ENCODE measurements at places on chromosomes 12 and 14. TPM values are rescaled to one million over a fixed set of nuclear protein-coding genes. Genes with fewer than 3 reads are reported as not detected.

DNA sequence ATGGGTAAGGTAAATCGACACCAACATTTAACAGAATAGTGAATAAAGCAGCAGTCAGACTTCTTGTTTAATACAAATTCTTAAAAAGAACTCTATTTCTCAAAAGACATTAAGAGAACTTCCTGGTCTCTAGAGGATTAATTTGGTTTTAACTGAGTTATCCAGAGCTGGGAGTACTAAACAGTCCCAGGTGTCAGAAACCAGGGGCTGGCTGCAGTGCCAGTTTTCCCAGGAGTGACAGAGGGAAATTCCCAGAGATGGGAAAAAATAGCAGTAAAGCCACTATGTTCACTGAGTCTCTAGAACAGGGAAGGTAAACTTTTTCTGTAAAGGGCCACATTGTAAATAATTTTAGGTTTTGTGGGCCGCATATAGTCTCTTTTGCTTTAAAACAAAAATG lies 8.8 kb downstream of the ATP5MC2 start:
- no peak for DNase-seq

DNA sequence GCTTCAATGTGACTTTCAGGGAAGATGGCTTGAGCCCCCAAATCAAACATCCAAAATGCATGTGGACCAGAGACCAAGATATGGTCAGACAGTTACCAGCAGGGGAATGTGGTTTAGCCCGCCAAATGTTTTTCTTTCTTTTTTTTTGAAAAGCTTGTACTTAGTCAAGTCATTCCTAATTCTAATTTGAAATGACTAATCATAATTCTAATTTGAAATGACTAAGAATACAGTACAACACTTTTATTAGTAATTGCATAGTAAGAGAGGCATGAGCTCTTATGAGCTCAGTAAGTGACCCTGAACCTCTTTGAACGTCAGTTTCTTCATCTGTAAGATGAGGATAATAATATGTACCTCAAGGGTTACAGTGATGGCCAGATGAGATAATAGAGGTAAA lies 72.4 kb downstream of the HECTD4 start:
- no peak for DNase-seq

DNA sequence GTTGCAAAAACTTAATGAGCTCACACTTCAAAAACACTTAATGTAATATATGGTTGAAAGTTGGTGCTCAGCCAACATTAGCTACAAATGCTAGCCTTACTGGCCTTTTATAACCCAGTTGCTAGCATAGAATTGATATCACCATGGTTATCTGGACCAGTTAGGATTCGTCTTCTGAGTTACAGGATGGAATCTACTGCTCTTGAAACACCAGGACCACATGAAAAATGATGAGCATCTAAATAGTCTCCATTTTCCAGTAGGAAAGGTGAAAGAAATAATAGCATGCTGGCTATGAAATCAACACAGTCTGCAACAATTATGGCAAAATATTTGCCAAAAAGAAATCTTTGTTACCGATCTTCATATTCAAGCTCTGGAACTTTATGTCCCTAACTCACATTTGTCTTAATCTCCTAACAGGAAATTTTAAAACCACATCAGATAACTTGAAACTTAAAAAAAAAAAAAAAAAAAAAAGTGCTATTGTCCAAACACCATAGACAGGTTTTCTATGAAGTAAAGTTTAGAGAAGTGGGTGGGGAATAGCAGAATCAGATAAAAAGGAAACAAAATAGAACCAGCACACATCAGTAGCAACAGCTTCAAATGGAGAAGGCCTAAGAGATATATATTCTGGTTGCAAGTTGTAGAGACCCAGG lies 12.6 kb upstream of the CD69 start:
- DNase-seq = no peak

DNA sequence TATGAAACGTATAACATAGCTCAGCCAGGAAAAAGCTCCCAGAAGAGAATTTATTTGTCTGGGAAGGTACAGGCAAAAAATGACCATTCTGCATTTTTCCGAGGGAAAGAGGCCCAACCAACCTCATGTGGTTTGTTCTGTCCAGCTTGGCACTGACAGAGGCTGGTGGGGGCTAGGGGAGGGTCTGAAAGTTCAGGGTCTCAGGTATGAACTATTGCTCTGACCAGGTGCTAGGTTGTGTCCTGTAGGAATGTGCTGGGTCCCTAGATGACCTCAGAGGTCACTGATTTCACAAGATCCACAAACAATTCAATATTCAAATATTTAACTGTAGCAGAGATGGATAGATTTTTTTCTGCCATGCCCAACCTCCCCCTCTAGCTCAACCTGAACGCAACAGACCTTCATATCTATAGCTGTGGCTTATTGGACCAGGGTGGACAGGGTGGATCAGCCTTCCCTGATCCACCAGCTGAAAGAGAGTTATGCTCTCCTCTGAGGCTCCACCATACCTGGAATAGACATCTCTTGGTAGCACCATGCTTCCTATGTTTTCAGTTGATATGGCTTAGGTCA lies 32.9 kb upstream of the IFT81 start:
- no peak for DNase-seq

DNA sequence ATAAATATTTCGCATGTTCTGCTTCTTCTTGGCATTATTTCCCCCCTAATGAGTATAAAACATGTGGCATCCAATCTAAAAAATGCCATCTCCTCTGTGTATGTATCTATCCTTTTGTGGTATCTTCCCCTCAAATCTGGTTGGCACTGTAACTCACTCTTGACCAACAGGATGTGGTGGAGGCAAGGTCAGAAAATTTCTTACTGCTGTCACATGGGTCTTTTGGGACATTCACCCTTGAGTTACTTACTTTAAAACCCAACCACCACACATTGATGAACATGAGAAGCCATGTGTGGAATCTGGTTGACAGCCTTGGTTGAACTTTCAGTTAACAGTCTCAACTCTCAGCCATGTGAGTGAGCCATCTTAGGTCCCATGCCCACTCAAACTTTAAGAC lies 516.9 kb downstream of the SLC16A7 start:
- no peak for DNase-seq

GRCh38 chr12:95673576-95673975 lies 117.0 kb downstream of the NTN4 start:
- no peak for DNase-seq

GRCh38 chr12:31600750-31601149 lies 9.8 kb upstream of the DENND5B start:
- DNase-seq = no peak

DNA sequence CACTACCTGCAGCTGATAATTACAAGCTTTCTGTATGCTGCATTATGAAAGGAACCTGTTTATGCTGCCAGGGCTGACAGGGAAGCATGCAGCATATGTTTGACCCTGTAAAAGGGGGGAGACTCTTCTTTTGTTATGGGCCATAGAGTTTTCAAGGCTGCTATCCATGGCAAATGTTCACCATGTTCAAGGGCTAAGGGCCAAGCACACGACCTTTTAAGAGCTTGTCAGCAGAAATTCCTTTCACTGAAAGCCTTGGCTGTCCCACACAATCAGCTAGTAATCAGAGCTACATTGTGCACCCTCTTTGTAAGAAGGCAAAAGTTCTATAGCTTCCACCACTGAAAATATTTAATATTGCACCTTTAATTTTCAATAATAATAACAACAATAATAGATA lies 74.2 kb upstream of the MBIP start:
- DNase-seq = no peak

Gene BEGAIN
- 0.76 TPM for total RNA-seq

Gene TBX3
- 48.8 TPM for total RNA-seq

Gene LRTM2
- not detected for total RNA-seq

Gene SERPINA5
- total RNA-seq = not detected

Gene NIN
- total RNA-seq = 44.3 TPM

Measured in upper lobe of left lung (tissue), 6 donors.